Naive B cell (primary cell): ENCODE measurements at places on chromosomes 1 and 21.
A peak's percentile ranks its signal among the peaks of the same experiment; 100 is the strongest.

GRCh38 chr1:112800289-112800688, 85.2 kb upstream of the PPM1J start:
- no peak overlapping the region for H3K4me3 ChIP-seq
- H3K4me1 ChIP-seq: no peaks in the 10 kb centered on the region
- no peaks in the 10 kb centered on the region for H3K27me3 ChIP-seq

DNA sequence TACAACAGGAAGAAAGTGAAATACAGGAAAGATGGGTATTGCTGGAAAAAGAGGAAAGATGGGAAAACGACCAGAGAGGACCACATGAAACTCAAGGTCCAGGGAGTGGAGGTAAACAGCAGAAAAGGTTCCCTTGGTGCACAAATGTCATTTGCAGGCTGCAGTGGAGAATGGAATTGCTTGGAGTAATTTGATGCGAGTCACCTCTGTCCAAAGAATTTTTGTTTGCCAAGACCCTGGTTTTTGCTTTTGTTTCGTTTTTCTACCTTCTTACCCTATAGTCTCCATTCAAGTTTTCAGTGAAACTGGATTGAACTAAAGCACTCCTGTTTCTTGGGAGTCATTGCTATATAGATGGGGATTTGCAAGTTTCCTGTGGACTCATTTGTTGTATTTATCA, 464.3 kb downstream of the CAMTA1 start:
- H3K27ac ChIP-seq: no peak overlapping the region
- H3K4me3 ChIP-seq: no peak overlapping the region
- no peak for DNase-seq
- peaks cover 22% of the 10 kb centered on the region for H3K27me3 ChIP-seq
- no peaks in the 10 kb centered on the region for H3K36me3 ChIP-seq
- H3K4me1 ChIP-seq: no peaks in the 10 kb centered on the region

DNA sequence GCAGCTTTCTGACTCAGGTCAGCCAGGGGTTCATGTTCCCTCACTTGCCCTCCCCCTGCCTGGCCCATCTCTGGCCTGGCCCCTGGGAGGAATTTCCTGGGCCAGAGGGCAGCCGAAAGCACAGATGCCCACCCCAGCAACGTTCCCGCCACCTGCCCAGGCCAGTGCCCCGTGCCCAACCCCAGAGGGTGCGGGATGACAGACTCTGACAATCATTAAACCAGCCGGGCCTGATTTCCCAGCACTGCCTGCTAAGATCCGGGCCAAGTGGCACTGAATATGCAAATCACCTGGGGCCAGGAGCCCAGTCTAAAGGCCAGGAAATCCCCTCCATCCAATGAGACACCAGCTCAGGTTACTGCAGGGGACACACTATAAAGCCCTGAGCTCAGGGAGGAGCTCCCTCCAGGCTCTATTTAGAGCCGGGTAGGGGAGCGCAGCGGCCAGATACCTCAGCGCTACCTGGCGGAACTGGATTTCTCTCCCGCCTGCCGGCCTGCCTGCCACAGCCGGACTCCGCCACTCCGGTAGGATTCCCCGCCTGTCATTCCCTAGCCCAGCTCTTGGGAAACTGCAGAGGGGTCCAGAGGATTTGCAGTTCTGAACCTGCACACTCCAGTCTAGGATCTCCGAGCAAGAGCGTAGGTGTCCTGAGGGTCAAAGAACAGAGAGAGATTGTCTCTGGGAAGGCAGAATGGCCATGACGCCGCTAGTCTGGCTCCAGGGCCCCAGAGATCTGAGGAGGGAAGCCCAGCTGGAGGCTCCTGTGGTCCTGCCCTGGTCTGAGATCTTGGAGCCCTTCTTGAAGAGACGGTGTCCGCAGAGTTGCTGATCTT, at the start of gene ELF3:
Gene ELF3 (plus strand): TSS at position 408 of the 836 bp plus-strand sequence. CDS start 550 bp downstream, outside the sequence.
- no peak for DNase-seq
- H3K27me3 ChIP-seq: no peaks in the 10 kb centered on the region
- no peaks in the 10 kb centered on the region for H3K36me3 ChIP-seq
- no peak within 1 kb of the TSS for H3K4me3 ChIP-seq

- H3K27me3 ChIP-seq: peaks cover 12% of the 10 kb centered on the region
- DNase-seq: peak; percentile 49
- H3K4me1 ChIP-seq: peaks cover 51% of the 10 kb centered on the region
These were observed 4.8 kb upstream of the TDRD10 start for GRCh38 chr1:154497026-154497806.

GRCh38 chr1:169041366-169041765, 65.1 kb upstream of the ATP1B1 start:
- no peak overlapping the region for H3K27ac ChIP-seq
- H3K36me3 ChIP-seq: no peaks in the 10 kb centered on the region
- no peak for DNase-seq
- H3K4me1 ChIP-seq: peaks cover 12% of the 10 kb centered on the region
- no peak overlapping the region for H3K4me3 ChIP-seq

- DNase-seq: no peak
- no peak overlapping the region for H3K4me3 ChIP-seq
- no peak overlapping the region for H3K27ac ChIP-seq
- peaks cover 35% of the 10 kb centered on the region for H3K36me3 ChIP-seq
- H3K27me3 ChIP-seq: no peaks in the 10 kb centered on the region
These were observed 42.5 kb downstream of the TP53BP2 start for GRCh38 chr1:223803211-223803610.

GRCh38 chr1:94335447-94335846, 82.7 kb upstream of the ABCD3 start:
- H3K4me1 ChIP-seq: no peaks in the 10 kb centered on the region
- H3K4me3 ChIP-seq: no peak overlapping the region
- no peak overlapping the region for H3K27ac ChIP-seq
- DNase-seq: no peak
- H3K36me3 ChIP-seq: no peaks in the 10 kb centered on the region

DNA sequence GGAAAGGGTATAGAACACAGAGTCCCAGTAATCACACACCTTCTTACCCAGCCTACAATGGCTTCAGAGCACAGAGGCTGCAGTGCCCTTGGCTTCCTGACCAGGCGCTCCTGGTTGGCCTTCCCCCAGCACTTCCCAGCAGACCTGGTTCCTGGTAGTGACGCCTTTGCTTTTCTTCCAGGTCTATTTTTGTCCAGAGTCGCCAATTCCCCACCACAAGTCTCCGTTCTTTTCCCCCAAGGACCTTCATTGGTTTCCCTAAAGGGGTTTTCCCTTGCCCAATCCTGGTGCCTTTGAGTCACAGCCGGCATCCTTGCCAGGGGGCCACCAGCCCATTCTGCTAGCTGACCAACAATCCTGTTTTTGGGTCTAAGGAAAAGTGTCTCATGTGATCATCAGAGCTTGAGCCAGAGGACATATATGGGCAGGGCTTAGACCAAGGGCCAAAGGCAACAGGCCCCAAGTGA, 84.8 kb downstream of the KCNJ15 start:
- H3K4me3 ChIP-seq: no peak overlapping the region
- DNase-seq: no peak

- DNase-seq: no peak
- H3K27me3 ChIP-seq: no peaks in the 10 kb centered on the region
- H3K36me3 ChIP-seq: no peaks in the 10 kb centered on the region
- H3K4me3 ChIP-seq: peak overlapping the region; percentile 31
- peaks cover 74% of the 10 kb centered on the region for H3K4me1 ChIP-seq
These were observed 17.6 kb downstream of the TRAF5 start for GRCh38 chr1:211344152-211344618.

- H3K4me1 ChIP-seq: peaks cover 19% of the 10 kb centered on the region
- peak overlapping the region; percentile 79 for H3K4me3 ChIP-seq
- H3K36me3 ChIP-seq: no peaks in the 10 kb centered on the region
- H3K27ac ChIP-seq: peak overlapping the region; percentile 26
These were observed 16.1 kb upstream of the PADI6 start for GRCh38 chr1:17355898-17356297.

DNA sequence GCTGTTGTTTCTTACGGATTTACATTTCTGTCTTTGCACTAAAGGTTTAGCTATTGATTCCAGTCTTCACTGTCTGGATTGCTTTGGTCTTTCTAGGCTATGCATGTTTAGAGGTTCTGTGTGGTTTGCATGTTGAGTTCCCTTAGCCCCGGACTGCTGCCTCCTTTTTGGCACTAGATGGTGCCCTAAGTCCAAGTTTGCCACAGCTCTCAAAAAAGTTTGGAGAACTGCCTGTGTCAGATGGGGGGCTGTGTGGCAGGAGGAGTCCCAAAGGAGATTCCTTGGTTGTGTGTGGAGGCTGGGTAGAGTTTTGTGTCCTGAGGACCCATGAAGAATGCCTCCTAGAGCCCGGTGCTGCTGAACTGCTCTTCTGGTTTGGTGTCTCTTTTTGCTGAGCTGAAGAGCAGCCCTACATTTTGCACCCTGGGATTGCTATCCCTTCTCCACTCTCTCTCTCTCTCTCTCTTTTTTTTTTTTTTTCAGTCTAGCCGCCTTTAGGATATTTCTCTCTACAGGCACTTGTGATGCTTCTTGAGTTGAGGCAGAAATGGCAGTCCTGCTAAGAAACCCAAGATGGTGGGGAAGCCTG, 74.4 kb downstream of the PTGS2 start:
- H3K36me3 ChIP-seq: no peaks in the 10 kb centered on the region
- no peaks in the 10 kb centered on the region for H3K27me3 ChIP-seq
- DNase-seq: no peak
- no peaks in the 10 kb centered on the region for H3K4me1 ChIP-seq
- no peak overlapping the region for H3K4me3 ChIP-seq
